Activated naive CD4-positive, alpha-beta T cell treated with anti-CD3 and anti-CD28 coated beads, Interleukin-2, amount 10 ng/mL, durations not matched to agents 7 days and 5 days (primary cell): ENCODE measurements at places on chromosomes 1 and 21.

DNA sequence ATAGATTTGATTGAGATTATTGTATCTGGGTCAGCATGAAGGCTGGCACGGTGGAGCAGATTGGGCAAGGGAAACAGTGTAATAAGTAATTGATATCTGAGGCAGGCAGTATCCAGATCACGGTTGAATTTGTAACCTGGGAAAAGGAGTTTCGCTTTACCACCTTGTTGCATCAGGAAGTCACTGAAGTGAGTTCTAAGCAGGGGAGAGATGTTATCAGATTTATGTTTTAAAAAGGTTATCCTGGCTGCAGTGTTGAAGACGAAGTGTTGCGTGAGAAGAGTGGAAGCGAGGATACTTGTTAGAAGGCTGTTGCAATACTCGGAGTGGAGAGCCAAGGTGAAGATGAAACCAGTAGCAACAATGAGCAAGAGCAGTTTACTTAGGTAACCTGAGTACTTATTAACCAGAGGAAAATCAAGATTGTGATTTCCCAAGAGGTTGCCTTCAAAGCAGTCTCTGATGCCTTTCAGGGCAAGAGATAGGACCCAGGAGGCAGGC, 77.8 kb downstream of the LHX9 start:
- peaks cover 5% of the 10 kb centered on the region for H3K4me1 ChIP-seq
- no peak for DNase-seq
- H3K36me3 ChIP-seq: no peaks in the 10 kb centered on the region
- no peak overlapping the region for H3K4me3 ChIP-seq
- no peak overlapping the region for H3K27ac ChIP-seq
- H3K27me3 ChIP-seq: peaks cover 9% of the 10 kb centered on the region

DNA sequence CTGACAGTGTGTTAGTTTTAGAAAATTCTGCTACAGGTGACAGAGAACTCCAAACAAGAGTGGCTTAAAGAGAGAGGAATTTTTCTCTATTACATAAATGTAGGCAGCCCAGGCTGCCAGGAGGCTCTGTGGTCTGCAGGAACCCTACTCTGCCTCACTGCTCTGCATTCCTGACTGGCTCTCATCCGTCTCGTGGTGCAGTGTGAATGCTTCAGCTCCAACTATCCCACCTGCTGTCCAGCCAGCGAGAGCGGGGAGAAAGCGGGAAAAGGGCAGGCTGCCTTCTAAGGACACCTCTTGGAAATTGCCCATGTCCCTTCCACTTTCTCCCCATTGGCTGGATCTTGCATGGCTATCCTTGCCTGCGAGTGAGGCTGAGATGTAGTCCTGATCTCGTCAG, 131.3 kb downstream of the PEX14 start:
- no peak overlapping the region for H3K27ac ChIP-seq
- no peaks in the 10 kb centered on the region for H3K4me1 ChIP-seq
- peaks cover 3% of the 10 kb centered on the region for H3K36me3 ChIP-seq
- no peaks in the 10 kb centered on the region for H3K27me3 ChIP-seq

DNA sequence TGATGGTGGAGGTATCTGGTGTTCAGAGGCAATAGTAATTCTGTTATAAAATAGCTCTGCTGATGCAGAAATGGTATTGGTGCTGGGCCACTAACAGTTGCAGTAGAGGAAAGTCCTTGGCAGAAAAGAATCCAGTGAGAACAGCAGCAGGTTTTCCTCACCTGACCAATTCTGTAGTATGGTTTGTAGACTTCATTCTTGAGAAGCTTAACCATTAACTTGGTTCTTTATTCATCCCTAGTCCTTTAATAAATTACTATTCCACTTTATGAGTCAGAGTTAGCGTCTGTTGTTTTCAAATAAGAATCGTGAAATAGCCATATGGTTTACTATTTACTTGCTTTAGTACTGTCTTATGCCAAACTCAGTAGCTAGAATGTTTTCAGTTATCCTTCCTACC, 128.5 kb upstream of the SERTAD4 start:
- no peak overlapping the region for H3K27ac ChIP-seq
- no peak for DNase-seq
- H3K4me1 ChIP-seq: no peaks in the 10 kb centered on the region
- H3K27me3 ChIP-seq: no peaks in the 10 kb centered on the region
- no peaks in the 10 kb centered on the region for H3K36me3 ChIP-seq
- H3K4me3 ChIP-seq: no peak overlapping the region

DNA sequence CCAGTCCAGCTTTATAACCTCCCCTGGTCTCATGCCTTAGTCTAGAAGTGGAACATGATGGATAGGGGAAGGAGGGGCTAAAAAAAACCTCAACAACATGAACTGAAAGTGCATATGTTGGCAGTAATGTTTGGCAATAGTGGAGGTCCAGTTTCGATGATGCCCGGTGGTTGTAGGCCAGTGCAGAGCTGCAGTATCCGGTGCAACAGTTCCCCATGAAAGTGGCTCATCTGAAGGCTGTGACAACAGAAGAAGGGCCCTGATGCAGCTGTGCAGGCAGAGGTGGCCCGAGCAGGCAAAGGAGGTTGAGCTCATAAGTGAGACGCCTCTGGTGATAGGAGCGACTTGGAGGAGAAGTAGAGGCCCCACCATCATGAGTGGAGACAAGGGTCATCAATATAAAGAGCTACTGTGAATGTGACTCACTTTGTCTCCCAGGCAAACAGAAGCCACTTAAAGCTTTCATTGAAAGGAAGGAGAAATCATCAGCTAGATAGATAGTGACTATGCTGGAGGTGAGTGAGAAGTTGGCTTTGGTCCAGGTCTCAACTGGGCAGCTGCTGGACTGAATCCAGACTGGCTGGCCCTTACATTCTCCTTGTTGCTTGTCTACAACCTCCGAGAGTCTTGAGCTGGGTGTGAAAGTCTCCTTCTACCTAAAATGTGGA, 10.2 kb upstream of the CREG1 start:
- peaks cover 21% of the 10 kb centered on the region for H3K27me3 ChIP-seq
- no peak overlapping the region for H3K4me3 ChIP-seq

DNA sequence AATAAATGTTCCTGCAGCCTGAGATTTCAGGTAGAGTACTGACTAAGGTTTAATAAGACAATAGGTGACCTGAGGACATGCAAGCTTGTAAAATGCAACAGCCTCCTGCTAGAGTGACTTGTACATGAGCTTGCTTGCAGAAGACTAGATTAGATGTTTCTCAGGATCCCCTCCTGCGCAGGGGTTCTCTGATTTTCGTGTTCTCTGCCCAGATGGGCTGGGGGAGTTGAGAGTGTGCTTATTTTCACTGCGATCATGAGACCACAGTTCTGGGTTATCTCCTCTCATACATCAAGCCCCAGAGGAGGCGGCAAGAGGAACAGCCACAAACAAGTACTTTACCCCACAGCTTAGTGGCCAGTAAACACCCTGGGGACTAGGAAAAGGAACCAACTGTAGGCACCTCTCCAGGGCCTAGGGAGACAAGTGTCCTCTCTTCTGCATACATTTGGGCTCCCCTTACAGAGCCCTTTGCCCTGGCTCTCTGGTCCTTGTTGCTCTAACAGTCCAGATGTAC, 8.0 kb downstream of the TMEM81 start:
- no peak for DNase-seq
- no peaks in the 10 kb centered on the region for H3K4me1 ChIP-seq
- peaks cover 12% of the 10 kb centered on the region for H3K27me3 ChIP-seq

DNA sequence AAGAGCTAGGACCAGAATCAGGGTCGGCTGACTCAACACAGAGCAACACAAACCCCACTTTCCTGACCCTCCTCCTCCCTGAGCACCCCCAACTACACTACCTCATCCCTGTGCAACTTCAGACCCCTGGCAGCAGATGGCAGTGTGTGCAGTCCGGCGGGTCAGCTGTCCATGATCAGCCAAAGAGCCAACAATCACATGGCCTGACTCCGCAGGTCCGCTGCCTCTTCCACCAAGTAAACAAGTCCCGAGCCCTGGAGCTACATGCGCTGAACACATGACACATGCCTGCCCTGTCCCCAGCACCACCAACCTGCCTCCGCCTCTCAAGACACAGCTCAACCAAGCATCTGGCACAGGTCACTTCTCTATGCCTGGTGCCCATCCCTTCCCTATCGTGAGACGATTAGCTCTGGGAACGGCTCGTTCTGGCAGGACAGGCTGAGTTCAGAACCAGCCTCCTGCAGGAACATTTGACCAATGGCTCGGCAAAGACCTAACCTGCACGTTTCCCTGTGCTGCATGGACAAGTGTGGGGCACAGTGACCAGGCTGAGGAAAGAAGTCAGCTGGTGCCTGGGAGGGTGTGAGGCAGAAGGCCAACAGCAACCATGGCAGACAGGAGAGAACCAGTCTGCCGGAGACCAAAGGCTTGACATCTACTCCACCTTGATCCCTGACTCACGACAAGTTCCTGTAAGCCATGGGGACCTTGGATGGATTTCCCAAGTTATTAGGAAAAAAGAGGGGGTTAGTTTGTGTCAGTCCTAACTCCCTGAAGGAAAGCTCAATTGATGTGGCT, 60.3 kb downstream of the CD46 start:
- no peak for DNase-seq
- peaks cover 46% of the 10 kb centered on the region for H3K4me1 ChIP-seq
- H3K27ac ChIP-seq: no peak overlapping the region
- peaks cover 64% of the 10 kb centered on the region for H3K36me3 ChIP-seq
- H3K27me3 ChIP-seq: no peaks in the 10 kb centered on the region
- no peak overlapping the region for H3K4me3 ChIP-seq

- H3K4me3 ChIP-seq: no peak overlapping the region
- no peaks in the 10 kb centered on the region for H3K36me3 ChIP-seq
- no peaks in the 10 kb centered on the region for H3K27me3 ChIP-seq
- H3K27ac ChIP-seq: no peak overlapping the region
- DNase-seq: no peak
Observed at GRCh38 chr1:237817277-237817676, 73.4 kb downstream of the ZP4 start.

GRCh38 chr1:215132156-215132555, 49.6 kb downstream of the KCNK2 start:
- no peak for DNase-seq
- H3K27ac ChIP-seq: no peak overlapping the region
- H3K4me1 ChIP-seq: no peaks in the 10 kb centered on the region
- no peak overlapping the region for H3K4me3 ChIP-seq

GRCh38 chr1:62962901-62963776, 179.2 kb downstream of the ATG4C start:
- no peaks in the 10 kb centered on the region for H3K36me3 ChIP-seq
- DNase-seq: peak; percentile 39
- no peak overlapping the region for H3K4me3 ChIP-seq
- peaks cover 7% of the 10 kb centered on the region for H3K27me3 ChIP-seq

DNA sequence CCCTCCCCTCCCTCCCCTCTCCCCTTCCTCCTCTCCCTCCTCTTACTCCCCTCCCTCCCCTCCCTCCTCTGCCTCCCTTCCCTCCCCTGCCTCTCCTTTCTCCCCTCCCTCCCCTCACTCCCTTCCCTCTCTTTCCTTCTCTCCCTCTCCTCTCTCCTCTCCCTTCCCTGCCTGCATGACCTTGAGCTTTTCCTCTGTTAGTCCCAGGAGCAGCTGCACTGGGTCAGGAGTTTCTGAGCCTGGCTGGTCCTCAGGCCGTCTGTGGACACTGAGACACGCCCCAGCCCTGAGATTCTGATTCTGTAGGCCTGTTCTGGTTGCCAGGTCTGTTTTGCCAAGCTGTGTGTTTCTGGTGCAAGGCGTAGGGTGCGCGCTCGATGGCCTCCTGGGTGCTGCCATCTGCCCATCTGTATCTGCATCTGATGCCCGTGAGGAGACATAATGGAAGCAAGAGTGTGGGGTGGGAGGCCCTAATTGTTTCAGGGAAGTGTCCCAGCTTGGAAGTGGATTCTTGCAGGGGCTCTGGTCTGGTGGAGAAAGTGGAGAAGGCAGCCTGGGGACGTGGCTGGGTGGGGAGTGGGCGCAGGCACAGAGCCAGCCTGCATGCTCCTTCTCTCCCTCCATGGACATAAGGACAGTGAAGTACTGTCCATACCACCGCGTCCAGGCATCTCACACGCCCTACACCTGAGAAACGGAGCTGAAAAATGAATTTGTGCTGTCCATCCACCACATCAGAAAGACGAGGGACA, 97.2 kb downstream of the WDR4 start:
- H3K27me3 ChIP-seq: peaks cover 62% of the 10 kb centered on the region
- peaks cover 49% of the 10 kb centered on the region for H3K4me1 ChIP-seq
- no peak overlapping the region for H3K4me3 ChIP-seq
- peak overlapping the region; percentile 69 for H3K27ac ChIP-seq

DNA sequence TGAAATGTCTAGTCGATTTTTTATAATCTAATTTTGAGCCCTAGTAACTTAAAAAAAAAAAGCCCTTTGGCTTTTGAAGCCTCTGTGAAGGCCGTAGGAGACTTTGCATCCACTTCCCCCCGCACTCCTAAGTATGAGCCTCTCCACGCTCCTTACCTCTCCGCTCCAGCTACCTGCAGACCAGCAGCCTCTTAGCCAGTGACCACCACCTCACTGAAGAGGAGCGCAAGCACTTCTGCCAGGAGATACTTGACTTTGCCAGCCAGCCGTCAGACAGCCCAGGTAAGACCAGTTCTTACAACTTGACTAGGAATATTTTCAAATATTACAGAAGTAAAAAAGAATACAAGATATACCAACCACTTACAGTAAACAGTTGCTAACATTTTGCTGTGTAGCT, 27.4 kb upstream of the PWP2 start:
- H3K27ac ChIP-seq: peak overlapping the region; percentile 67
- H3K4me3 ChIP-seq: no peak overlapping the region
- DNase-seq: no peak
- H3K36me3 ChIP-seq: peaks cover 71% of the 10 kb centered on the region
- H3K4me1 ChIP-seq: peaks cover 78% of the 10 kb centered on the region
- H3K27me3 ChIP-seq: no peaks in the 10 kb centered on the region

DNA sequence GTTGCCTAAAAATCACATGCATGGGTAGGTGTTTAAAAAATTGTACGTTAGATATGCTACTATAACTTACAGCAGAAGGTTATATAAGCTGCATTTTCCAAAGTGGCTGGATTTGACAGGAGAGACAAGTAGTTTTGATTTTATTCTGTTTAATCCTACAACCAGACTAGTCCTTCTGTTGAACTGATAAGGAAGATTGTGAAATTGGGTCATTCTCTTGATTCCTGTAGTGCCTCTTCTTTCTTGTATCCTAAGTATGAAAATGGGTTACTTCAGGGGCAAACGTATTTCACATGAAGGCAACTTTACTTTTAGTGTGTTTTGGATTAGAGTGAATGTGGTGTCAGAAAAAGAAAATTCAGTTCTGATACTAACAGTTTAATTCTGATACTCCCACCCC, 19.0 kb downstream of the CDC42 start:
- peaks cover 72% of the 10 kb centered on the region for H3K4me1 ChIP-seq
- H3K36me3 ChIP-seq: peaks cover 65% of the 10 kb centered on the region
- no peaks in the 10 kb centered on the region for H3K27me3 ChIP-seq
- no peak overlapping the region for H3K27ac ChIP-seq
- no peak for DNase-seq

DNA sequence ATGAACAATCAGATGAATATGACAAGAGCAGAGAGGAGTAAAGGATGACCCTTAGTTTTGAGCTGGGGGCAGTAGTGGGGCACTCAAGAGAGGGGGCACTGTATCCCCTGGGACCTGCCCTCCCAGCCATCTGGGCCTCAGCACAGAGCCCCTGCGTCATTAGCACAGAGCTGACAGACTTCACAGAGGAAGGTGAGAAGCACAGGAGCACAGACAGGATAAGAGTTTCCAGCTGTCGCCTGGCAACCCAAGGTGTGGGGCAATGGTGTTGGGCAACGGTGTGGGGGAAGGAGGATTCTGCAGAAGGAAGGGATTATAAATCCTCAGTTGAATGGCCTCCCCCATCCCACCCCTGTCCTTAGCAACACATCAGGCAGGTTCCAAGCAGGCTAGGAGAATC, 30.2 kb downstream of the RAB3B start:
- no peak overlapping the region for H3K27ac ChIP-seq
- peaks cover 2% of the 10 kb centered on the region for H3K4me1 ChIP-seq
- H3K4me3 ChIP-seq: no peak overlapping the region
- no peak for DNase-seq
- no peaks in the 10 kb centered on the region for H3K36me3 ChIP-seq
- peaks cover 9% of the 10 kb centered on the region for H3K27me3 ChIP-seq
